BJ (cell line): ENCODE measurements at places on chromosomes 2 and 18. TPM values are rescaled to one million over a fixed set of nuclear protein-coding genes. Genes with fewer than 3 reads are reported as not detected.

MYO7B gene
- polyA plus RNA-seq, result 0.07 and 0.36 TPM in 2 replicates

IMPACT gene
- polyA plus RNA-seq, result 10.0 and 24.8 TPM in 2 replicates

EML6 gene
- 0.18 and 0.36 TPM in 2 replicates for polyA plus RNA-seq

EVA1A gene
- 30.2 and 41.0 TPM in 2 replicates for polyA plus RNA-seq

ASPRV1 gene
- polyA plus RNA-seq, result 0.17 and 0.29 TPM in 2 replicates

RGPD4 gene
- polyA plus RNA-seq, result 0.04 TPM in 1 of 2 replicates, not detected in the other

KCNK3 gene
- 0.13 and 0.22 TPM in 2 replicates for polyA plus RNA-seq

SLC25A12 gene
- 16.3 and 19.5 TPM in 2 replicates for polyA plus RNA-seq

ABCG8 gene
- polyA plus RNA-seq, result not detected in 2 replicates

TTR gene
- polyA plus RNA-seq, result not detected in 2 replicates

LBX2 gene
- polyA plus RNA-seq, result 0.37 and 0.61 TPM in 2 replicates

CABYR gene
- 11.7 and 12.9 TPM in 2 replicates for polyA plus RNA-seq

SLC23A3 gene
- polyA plus RNA-seq, result 1.1 and 1.3 TPM in 2 replicates

ITPRID2 gene
- 52.7 and 62.9 TPM in 2 replicates for polyA plus RNA-seq

RMND5A gene
- polyA plus RNA-seq, result 10.8 and 15.9 TPM in 2 replicates

AKAIN1 gene
- polyA plus RNA-seq, result not detected in 2 replicates

- DNase-seq, result no peak
These were observed 338.9 kb downstream of the CCDC85A start for GRCh38 chr2:56522605-56523089.

DNA sequence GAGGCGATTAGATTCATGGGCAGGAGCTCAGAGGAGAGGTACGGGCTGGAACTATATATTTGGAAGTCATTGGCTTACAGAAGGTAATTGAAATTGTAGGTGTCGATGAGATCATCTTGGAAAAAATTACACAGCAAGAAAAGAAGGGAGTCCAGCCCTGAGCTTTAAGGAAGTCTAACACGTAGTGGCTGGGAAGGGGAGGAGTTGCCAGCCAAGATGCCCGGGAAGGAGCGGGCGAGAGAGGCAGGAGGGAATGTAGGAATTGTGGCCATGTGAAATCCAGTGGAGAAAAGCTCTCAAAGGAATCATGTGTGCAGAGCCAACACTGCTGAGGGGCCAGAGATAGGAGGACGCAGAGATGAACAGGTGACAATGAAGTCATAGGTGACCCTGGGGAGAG lies 25.6 kb upstream of the SCYGR1 start:
- no peak for DNase-seq

DNA sequence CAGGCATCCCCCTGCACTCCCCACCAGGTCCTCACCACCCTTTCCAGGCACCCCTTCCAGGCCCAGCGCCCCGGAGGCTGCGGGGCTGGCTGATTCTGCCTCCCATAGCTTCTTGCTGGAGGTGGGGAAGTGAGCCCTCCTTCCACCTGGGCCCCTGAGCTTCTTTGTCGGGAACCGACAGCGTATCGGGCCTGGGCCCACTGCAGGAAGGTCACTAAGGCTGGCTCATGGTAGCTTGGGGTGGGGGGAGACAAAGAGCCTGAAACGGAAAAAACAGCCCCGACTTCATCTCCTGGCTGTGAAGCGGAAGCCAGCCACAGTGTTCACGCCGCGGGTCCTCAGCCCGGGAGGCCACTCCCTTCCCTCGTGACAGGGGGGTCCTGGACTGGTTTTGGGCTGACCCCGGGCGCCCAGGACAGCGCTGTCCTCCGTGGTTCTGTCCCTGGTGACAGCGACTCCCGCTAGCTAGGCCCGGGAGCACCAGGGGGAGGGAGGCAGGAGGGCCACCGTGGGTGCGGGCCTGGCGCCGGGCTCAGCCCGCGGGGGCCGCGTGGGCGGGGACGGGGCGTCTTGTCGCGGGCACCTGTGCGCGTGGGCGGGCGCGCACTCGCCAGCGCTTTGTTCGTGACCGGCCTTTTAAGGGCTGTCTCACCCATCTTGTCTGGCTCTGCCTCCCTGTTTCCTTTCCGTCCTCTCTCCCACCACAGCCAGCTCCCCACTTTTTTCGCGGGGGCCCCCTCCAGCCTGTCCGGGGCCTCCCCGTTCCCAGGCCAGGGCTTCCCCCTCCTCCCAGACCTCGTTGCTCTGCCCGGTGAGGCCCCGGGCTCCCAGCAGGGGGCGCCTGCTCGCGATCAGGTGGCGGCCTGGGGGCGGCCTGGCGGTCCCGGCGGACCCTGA lies 64.9 kb downstream of the DNMT3A start:
- DNase-seq, result no peak

GRCh38 chr2:39851251-39851650 lies 72.2 kb upstream of the THUMPD2 start:
- DNase-seq, result no peak

GRCh38 chr2:230868161-230868946 lies 3.6 kb downstream of the ITM2C start:
- no peak for DNase-seq

GRCh38 chr18:33123862-33124518 lies 316.5 kb downstream of the CCDC178 start:
- DNase-seq, result no peak

GRCh38 chr2:214591366-214591765 lies 180.5 kb downstream of the VWC2L start:
- DNase-seq, result no peak

DNA sequence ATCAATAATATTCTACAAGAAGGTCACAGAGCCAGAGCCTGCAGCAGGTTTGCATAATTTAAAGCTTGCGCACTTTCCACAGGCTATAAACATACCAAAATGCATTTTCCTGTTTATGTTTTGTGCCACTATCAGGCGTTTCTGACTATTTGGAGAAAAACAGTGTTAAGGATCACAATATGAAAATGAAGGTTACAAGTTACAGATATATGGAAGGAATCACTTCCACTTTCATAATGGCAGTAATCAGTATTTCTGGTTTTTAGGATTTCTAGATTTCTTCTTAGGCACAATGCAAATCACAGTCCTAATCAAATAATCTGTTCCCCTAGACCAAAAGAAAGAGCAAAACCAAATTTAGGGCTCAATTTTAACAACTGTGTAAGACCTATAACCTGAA lies 279.5 kb downstream of the NBAS start:
- DNase-seq, result no peak

DNA sequence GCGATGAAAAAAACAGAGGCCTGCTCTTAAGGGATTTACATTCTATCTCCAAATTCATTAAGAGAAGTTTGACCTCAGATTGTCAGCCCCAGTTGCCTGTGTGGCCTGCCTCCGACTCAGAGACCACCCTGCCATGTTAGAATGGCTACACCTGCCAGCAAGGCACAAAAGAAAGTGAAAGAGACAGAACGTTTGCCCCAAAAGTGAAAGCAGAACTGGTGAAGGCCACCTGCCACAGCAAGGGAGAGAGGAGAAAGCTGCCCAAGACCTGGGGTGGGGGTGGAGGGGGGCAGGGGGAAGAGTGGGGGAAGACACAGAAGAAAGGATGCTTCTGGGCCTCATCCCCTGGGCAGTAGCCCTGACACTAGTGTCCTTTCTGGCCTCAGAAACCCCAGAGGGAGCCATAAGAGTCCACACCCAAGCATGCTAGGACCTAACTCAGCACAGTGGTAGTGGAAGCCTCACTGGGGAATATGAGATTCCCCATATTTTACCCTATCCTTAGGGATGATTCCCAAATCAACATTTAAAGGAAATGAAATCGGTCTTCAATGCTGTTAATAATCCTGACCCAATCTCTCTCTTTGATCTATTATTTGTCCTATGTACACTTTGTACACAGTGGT lies 389.7 kb downstream of the TXNL1 start:
- no peak for DNase-seq

- DNase-seq, result no peak
These were observed 1116.2 kb downstream of the SUCLG1 start for GRCh38 chr2:83342860-83343329.

DNA sequence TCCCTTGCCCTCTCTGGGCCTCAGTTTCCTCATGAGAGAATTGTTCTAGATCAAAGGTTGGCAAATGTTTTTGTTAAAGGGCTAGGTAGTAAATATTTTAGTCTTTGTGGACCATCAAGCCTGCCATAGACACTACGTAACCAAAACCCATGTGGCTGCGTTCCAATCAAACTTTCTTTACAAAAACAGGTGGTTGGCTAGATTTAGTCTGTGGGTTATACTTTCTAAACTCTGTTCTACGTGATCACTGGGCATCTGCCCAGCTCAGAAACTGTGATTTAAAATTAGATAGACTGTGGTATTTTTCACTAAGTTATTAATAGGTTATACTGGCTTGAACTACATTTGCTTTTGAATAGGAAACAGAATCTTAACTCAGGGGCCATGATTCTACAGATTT lies 149.8 kb upstream of the DCC start:
- DNase-seq, result no peak

- DNase-seq, result no peak
These were observed 202.2 kb downstream of the CDH20 start for GRCh38 chr18:61535401-61535800.

GRCh38 chr2:88016960-88017779 lies 823 bp upstream of the RNU2-63P start:
- no peak for DNase-seq

- no peak for DNase-seq
These were observed 163.9 kb downstream of the DDX1 start for GRCh38 chr2:15755528-15755927.

GRCh38 chr18:31101183-31102024 lies 817 bp downstream of the DSC2 start:
- DNase-seq, result no peak

DNA sequence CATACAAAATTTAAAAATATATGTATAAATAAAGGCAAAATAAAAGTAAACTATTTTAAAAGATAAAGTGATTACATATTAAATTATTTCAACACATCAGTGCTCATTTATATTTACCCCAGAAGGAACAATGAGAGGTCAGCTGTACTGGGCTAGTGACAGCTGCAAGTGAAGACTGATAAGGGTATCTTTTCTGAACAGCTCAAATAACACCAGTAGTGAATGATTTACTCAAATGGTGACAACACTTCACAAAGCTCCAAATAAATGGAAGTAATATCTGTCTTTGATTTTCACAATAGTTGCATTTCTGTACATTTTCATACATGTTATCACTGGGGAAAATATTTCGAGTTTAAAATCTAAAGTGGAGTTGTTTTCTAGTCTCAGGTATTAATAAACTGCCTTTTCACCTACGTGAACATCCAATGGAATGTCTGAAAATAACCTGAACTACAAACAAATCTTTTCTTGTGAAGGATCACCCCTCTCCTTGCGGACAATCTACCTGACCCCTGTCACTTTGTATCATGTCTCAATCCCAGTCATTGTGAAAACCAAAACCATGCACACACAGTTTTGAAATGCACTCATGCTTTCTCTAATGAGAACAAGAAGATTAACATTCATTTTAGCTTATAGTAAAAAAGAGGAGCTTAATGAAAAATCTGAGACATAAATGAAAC lies 1928.8 kb upstream of the CELF4 start:
- DNase-seq, result no peak

DNA sequence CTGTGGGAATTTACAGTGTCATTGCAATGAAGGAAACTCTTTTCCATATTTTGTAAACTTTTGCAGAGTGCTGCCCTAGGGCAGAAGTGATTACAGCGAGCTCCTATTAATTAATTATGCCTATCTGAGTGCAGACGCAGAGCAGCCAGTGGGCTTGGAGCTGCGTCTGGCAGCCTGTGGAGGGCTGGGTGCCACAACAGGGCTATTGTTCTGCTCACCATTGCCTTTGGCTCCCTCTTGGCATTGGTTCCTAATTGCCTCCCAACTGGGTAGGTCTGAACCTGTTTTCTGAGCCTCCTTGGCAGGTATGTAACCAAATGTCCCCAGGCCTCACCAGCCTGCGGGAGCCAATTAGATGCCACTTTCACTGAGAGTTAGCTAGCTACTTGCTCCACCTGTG lies 25.6 kb upstream of the ITGB6 start:
- no peak for DNase-seq

- DNase-seq, result no peak
These were observed 103.0 kb downstream of the USP40 start for GRCh38 chr2:233463586-233463985.

- DNase-seq, result no peak
These were observed 1025.8 kb upstream of the CNTNAP5 start for GRCh38 chr2:122999258-122999657.

GRCh38 chr2:203532957-203533658 lies 2.0 kb downstream of the RAPH1 start:
- no peak for DNase-seq

GRCh38 chr2:101188683-101189405 lies 37.7 kb upstream of the TBC1D8 start:
- DNase-seq, result no peak

DNA sequence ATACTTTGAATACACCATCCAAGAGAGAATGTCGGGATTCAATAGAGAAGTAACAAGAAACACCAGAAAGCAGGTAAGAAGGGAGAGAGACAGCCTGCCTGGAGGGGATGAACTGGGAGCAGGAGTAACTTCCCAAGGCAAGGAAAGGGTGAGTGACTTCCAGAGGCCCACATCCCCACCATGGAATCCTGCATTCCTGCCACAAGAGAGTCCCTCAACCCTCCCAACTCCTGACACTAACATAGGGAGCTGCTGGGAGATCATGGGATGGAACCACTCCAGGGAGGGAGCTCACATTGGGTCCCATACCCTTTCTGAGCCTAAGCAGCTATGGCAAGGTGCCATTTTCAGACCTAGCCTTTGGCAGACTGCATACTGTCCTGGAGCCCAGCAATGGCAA lies 5.5 kb upstream of the TMEM163 start:
- no peak for DNase-seq

DNA sequence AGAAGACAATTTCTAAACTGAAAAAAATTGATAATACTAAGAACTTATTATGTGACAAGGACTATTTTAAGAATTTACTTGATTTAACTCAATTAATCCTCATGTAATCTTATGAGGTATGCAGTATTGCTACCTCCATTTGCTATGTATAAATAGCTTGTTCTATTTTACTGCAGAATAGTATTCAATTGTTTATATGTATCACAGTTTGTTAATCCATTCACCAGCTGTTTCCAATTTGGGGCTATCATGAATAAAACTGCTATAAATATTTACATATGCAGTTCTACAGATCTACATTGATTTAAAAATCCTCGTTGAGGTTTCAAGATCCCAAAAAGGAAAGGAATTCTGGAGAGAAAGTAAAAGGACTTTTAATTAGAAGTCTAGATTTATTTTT lies 54.8 kb upstream of the DOCK10 start:
- DNase-seq, result no peak

GRCh38 chr2:163551616-163552373 lies 184.0 kb downstream of the FIGN start:
- DNase-seq, result no peak

GRCh38 chr18:54260396-54261072 lies 8.8 kb upstream of the POLI start:
- DNase-seq, result no peak

GRCh38 chr2:120878970-120879369 lies 143.3 kb downstream of the GLI2 start:
- DNase-seq, result no peak

GRCh38 chr18:74226156-74226555 lies 65.6 kb downstream of the CYB5A start:
- DNase-seq, result no peak
